Activated CD4-positive, alpha-beta T cell treated with anti-CD3 and anti-CD28 coated beads, Interleukin-2, amount 50 U/mL, for 24 hours (primary cell): ENCODE measurements at places on chromosomes 2 and 18.
A peak's percentile ranks its signal among the peaks of the same experiment; 100 is the strongest.

- peak; percentile 53 for DNase-seq
Observed at GRCh38 chr2:223837287-223838061, at the start of gene AP1S3. AP1S3 (minus strand) TSS chr2:223837582; CDS start chr2:223837450, 132 bp downstream.

DNA sequence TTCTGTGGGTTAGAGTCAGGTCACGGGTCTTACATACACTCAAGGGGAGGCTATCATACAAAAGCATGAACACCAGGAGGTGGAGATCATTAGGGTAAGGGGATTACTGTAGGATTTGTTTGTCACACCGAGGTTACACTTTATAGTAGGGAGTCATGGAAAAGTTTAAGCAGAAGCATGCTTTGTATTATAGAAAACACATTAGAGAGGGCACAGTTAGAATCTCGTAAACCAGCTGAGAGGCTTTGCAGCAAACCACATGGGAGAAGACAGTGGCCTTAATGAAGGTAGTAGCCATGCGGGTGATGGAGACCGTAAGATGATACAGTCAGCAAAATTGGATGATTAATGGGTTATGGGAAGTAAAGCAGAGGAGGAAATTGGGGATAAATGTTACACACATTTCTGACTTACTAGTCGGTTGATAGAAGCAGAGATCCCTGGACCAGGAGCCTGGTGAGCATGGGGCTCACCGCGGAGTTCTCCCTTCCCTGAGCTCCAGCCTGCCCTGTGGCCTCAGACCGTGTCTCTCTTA is 75.6 kb downstream of the MAPRE2 start:
- DNase-seq = no peak

DNA sequence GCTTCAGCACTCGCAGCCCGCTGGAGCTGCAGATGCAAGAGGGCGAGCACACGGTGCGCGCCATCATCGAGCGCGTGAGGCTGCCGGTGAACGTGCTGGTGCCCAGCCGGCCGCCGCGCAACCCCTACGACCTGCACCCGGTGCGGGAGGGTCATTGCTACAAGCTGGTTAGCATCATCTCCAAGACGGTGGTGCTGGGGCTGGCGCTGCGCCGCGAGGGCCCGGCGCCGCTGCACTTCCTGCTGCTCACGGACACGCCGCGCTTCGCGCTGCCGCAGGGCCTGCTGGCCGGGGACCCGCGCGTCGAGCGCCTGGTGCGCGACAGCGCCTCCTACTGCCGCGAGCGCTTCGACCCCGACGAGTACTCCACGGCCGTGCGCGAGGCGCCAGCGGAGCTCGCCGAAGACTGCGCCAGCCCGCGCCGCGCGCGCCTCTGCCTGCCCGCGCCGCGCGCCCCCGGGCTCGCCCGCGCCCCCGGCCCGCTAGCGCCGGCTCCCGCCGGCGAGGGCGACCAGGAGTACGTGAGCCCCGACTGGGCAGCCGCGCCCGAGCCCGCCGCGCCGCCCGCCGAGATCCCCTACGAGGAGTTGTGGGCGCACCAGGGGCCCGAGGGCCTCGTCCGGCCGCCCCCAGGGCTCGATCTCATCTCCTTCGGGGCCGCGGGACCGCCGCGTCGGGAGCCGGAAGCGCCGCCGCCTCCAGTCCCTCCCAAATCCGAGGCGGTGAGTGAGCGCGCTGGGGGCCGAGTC is 11.8 kb downstream of the GAREM2 start:
- peak; percentile 66 for DNase-seq

DNA sequence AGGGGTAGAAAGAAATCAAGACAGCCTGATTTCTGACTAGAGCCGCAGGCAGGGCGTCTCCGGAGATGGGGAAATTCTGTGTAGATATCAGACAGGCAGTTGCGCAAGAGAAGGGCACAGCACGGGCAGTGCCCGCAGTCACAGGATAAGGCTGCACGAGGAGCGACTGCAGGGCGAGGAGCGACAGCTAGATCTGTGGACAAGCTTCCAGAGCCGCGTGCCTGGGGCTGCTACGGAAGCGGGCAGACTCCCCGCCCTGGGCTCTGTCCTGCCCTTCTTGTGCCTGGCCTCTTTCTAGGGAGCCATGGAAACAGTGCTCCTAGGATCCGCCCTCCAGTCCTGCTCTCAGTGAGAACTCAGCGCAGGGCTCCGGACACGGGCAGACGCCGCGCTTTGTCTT is 12.6 kb downstream of the MC5R start:
- no peak for DNase-seq

DNA sequence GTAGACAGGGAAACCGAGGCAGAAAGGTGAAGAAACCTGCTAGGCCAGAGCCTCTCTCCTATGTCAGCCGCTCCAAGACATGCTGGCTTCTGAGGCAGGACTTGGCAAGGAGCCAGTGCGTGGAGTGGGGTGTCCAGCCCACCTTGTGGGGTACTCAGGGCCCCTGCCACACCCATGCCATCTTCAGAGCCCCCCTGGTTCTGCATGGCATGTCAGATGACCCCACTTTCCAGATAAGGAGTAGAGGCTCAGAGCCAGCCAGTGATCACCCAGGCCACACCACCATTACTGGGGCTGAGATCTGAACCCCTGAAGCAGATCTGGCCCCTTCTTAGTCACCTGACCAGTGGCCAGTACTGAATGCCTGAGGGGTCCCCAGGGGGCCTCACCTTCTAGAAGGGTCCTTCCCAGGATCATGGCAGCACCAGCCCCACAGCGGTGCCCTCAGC is 14.7 kb downstream of the CROCC2 start:
- no peak for DNase-seq

- no peak for DNase-seq
Observed at GRCh38 chr2:184178229-184178628, 420.1 kb upstream of the ZNF804A start.

- no peak for DNase-seq
Observed at GRCh38 chr2:144586476-144586875, 66.6 kb upstream of the ZEB2 start.

GRCh38 chr2:62794791-62795190 is 89.3 kb downstream of the EHBP1 start:
- no peak for DNase-seq

GRCh38 chr2:186883666-186884065 is 34.7 kb upstream of the ZSWIM2 start:
- DNase-seq = no peak

- DNase-seq = no peak
Observed at GRCh38 chr18:12018861-12019260, 37.6 kb downstream of the IMPA2 start.

DNA sequence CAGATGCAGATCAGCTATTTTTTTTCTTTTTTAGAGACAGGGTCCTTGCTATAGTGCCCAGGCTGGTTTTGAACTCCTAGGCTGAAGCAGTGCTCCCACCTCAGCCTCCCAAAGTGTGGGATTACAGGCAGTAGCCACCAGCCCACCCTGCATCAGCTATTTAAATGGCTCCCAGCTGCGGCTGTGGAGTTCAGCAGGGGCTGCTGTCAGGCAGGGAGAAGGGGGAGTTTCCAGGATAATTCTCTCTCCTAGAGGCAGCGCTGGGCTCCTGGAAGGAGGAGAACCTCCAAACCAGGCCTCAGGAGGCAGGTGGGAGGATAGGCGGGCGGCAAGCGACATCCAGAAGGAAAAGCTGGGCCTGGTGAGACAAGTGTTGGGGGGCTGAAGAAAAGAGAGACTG is 65.7 kb downstream of the ACTR2 start:
- DNase-seq = no peak

DNA sequence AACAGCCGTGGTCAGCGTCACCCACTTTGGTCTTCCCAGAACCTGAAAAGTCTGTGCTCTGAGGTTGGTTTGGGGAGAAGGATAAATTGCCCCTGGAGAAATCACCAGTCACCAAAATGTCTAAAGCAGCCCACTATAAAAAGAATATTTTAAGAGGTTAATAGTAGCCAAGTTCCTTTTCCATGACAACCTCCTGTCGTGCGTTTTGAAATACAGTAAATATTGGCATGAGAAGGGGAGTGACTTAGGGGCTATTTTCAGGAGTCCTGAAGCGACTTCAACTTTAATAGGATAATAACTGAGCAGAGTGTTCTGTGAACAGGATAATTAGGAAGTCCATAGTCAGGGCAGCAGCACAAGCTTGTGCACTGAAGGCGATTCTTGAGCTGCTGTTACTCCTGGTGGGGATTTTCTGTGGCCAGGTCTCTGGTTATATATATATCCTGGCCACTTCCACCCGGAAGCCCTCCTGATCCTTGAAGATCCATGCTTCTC is 49.3 kb downstream of the RNF144A start:
- DNase-seq = no peak

GRCh38 chr2:229835596-229836283 is 86.1 kb downstream of the TRIP12 start:
- DNase-seq = no peak

GRCh38 chr2:127563458-127564428 is 28.3 kb downstream of the MYO7B start:
- no peak for DNase-seq

DNA sequence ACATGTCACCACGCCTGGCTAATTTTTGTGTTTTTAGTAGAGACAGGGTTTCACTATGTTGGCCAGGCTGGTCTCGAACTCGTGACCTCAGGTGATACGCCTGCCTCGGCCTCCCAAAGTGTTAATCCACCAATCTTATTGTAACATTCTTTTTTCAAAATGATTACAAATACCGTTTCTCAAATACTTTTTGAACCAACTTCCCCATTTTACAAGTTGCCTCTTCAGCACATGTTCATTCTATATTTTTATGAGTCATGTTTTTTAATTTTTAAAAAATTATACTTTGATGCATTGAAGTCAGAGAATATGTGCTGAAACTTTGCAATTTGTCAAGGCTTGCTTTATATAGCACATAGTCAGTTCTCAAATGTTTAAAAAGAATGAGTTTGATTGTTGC is 58.2 kb downstream of the QPCT start:
- no peak for DNase-seq

GRCh38 chr2:199019898-199020507 is 437.7 kb downstream of the SATB2 start:
- no peak for DNase-seq

DNA sequence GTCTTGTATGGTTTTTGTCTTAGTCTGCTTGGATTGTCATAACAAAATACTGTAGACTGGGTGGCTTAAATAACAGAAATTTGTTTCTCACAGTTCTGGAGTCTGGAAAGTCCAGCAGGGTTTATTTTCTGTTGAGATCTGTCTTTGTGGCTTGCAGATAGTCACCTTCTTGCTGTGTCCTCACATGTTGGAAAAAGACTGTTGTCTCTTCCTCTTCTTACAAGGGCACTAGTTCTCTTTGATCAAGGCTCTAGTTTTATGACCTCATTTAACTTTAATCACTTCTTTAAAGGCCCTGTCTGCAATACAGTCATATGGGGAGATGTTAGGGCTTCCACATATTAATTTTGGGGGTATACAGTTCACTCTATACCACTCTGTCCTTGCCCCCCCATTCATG is 56.5 kb downstream of the NBEAL1 start:
- DNase-seq = no peak

- no peak for DNase-seq
Observed at GRCh38 chr2:64941801-64942200, 47.4 kb upstream of the SLC1A4 start.

DNA sequence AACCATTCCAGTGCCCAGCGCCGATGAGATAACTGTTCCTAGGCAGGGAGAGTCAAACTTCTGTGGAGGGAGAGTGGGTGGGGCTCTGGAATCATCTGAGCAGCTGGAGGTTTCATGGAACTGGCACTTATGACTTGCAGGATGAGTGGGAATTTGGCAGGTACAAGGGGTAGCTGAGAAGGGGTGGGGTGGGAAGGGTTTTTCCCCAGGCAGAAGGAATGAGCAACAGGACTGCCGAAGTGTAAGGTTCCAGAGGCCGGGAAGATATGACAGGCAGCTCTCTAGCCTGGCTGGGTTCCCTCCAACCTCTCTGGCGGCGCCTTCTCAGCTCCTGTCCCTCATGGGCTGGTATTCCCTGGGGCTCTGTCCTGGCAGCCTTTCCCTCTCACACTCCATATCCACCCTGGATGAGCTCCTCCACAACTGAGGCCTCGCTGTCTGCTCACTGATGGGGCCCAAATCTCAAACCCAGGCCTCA is 2.5 kb upstream of the TET3 start:
- no peak for DNase-seq

- no peak for DNase-seq
Observed at GRCh38 chr2:25228848-25229278, 60.5 kb upstream of the POMC start.

DNA sequence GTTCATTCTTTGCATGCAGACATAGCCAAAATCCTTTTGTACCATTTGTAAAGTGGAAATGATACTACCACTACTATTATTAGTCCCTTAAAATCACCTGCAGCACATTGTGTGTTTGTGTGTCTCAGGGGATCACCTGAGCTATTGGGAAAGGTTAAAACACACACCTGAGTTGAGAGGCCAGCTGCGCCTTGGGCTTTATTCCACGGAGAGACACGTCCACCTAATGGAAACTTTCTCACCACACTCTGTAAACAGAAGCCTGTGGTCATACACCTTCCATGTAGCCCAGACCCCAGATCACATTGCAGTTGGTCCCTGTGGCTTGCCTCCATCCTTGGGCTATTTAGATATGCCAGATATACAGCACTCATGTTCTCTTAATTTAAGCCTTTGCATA is 81.8 kb upstream of the SH3BP4 start:
- DNase-seq = no peak

- DNase-seq = no peak
Observed at GRCh38 chr2:172736424-172737174, 954 bp downstream of the RAPGEF4 start.

- no peak for DNase-seq
Observed at GRCh38 chr2:115572746-115573145, 1130.3 kb downstream of the DPP10 start.

GRCh38 chr2:133421516-133422324 is 146.5 kb downstream of the NCKAP5 start:
- no peak for DNase-seq

GRCh38 chr2:72908741-72909140 is 8.6 kb upstream of the EMX1 start:
- DNase-seq = no peak

DNA sequence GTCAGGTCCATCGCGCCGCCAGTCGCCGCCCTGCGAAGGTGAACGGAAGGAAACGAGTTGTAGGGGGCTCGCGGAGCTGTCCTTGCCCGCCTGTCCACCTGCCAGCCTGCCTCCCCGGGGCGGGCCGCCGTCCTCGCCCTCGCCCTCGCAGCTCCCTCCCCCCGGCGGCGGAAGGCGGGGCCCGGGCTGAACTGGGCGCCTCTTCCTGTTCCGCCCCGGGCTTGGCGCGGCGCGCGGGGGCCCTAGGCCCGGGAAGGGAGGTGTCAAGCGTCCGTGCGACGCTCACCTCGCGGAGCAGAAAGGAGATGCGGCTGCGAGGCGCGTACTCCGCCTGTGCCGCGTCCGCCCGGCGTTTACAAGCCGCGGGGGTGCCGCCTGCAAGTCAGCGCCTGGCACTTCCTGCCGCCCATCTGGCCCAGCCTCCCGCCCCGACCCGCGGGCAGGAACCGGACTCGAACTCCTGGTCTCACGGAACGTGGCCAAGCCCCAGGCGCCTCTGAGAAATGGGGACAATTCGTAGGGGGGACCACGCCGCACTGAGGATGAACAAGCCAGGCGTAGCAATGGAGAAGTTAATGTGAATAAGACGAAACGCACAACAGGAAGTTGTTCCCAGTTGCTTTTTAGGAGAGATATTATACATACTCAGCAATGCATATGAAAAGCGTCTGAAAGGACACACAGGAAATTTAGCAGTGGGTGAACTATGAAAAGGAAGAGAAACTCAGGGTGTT is at the start of gene CNPPD1:
Gene CNPPD1 (minus strand): TSS at position 108 of the 734 bp plus-strand sequence. CDS start 97 bp downstream, at position 11.
- peak; percentile 62 for DNase-seq

GRCh38 chr18:57443702-57444101 is 8.5 kb downstream of the ONECUT2 start:
- DNase-seq = no peak

GRCh38 chr2:223026357-223027110 is 25.5 kb upstream of the KCNE4 start:
- DNase-seq = no peak

- no peak for DNase-seq
Observed at GRCh38 chr2:218805627-218806026, 23.7 kb downstream of the CYP27A1 start.
